ENCODE measurements at places on chromosomes 3 and 15.

- peak; percentile 20 for DNase-seq
These were observed 17.4 kb downstream of the GPR160 start for GRCh38 chr3:170055209-170055608.

DNA sequence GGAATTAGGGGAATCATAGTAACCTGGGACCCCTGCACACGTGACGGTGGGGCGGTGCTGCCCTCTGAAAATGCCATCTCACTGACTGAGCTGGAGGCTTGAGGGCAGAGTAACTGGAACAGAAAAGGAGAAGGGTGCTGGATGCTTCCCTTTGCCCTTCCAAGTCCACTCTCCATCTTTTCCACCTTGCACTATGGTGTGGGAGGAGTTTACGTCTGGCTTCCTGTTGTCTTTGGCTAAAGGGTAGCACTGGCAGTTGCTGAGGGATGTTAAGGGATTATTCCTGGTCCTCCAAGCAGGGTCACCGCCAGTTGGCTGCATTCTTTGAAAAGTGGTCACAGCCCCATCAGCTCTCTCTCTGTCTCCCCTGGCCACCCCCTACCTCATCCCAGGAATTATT is 129.4 kb upstream of the SNTN start:
- DNase-seq, result no peak

DNA sequence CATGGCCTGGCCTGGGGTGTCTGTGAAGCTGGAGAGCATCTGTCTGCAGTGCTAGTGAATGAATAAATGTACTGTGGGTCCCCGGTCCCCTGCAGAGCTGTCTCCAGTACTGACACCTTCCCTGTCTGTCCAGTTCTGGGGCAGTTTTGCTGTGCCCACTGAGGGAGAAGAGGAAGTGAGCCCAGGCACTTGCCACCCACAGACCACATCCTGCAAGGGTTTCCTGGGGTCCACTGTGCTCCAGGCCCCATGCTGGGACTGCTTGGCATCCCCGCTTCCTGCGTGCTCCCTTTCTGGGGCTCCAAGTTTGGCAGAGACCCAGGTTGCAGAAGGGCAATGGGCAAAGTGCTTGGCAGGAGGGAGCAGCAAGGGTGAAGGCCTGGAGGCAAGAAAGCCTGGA is 4.9 kb upstream of the SLC6A6 start:
- DNase-seq, result no peak

DNA sequence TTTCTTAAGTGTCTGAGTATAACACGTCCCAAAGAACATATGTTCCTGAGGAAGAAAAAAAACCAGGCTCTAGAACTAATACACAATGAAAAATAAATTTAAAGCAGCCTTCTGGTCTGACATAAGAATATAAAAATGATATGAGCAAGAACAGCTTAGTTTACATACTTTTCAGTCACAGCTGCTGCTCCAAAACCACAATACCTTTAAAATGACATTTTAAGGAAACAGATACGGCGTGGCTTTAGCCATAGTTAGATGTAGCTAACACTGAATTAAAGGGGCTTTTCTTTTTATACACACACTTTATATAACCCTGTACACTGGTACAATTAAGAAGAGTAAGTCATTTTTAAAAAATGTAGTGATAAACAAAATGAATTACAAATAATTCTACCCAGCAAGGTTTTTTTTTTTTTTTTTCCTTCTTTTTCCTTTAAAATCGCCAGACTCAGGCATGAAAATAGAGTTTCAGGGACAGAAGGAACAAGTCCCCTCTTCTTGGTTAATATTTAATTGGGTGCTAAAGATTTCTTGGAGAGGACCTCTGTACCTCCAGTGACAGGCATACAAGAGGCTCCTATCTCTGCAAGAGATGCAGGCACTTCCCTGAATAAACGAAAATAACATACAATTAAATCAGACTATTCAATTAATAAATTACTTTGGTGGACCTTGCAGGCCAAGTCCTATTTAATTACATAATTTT is 265.6 kb downstream of the FOXP1 start:
- no peak for DNase-seq

DNA sequence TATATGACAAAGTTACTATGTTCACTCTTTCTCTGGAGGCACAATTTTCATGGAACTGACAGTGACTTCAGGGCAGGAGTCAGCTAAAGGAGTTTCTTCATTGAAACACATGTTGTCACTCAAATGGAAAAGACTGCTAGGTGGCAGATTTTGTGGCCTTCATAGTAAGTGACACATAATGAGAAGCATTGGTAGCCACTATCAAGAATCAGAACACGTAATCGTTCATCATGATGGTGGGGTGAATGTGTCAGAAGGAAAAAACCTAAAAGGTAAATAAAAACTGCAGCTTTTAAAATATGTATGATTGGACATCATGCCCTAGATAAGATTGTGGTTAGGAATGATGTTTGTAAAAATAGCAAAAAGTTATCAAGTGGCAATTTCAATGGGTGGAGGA is 1491.0 kb downstream of the SI start:
- DNase-seq, result no peak

DNA sequence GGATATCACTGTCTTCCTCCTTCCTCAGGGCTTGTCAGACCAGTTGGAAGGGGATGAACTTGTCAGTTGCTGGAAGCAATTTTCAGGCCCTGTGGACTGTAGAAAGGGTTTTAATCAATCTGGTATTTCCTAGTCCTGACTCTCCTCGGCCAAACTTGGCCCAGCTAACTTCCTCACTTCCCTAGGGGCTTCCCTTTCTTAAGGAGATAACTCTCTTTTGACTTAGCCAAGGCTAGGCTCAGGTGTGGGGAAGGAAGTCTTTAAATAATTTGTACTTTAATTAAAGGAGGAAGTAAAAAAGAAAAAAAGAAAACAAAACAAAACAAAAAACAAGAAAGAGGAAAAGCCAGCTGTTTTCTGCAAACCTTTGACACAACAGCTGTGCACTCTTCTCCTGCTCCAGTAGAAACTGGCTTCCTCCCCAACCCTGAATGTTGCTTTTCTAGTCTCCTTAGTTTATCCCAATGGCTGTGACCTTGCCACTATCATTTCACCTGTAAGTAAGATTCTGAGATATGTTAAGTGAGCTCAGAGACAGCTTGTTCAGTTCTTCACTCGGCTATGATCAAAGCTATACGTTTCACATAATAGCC is 53.0 kb upstream of the ST3GAL6 start:
- DNase-seq, result no peak

GRCh38 chr3:45515999-45516725 is 78.4 kb upstream of the LIMD1 start:
- DNase-seq, result no peak

DNA sequence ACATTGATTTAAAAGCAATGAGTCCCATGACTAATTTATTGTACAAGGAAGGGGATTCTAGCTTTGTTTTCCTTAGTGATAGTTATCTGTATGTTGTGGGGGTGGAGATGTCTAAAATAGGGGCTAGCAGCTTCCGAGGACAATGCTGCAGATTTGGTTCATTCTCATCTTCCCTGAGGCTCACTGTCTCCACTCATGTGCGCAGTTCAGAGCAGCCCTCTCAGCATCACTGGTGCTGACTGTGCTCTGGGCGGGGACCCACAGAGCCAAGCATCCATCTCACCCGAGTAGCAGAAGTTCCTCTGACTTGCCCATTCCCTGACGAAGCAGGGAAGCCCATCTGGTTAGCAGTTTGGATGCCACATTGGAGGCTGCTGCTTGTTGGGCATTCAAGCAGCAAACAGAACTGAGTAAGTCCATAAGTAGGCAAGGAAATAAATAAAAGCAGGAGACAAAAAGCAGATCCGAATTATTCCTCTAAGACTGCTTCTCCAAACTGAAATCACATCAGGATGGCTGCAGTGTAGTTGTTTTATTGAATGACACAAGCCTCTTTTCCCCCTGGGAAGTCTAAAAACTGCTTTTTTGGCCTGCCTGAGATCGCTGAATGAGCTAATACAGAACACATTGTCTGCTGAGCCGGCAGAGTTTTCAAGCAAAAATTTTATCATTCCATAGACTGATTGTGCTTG is 27.5 kb downstream of the RARB start:
- DNase-seq, result no peak
